ENCODE measurements at places on chromosomes 11 and 22.

- DNase-seq, result no peak
Measured at GRCh38 chr11:45216901-45217300, 69.2 kb downstream of the SYT13 start.

- no peak for DNase-seq
Measured at GRCh38 chr11:102421261-102421660, 31.3 kb downstream of the TMEM123 start.

GRCh38 chr22:23397008-23397612 lies 183.0 kb downstream of the IGLL1 start:
- DNase-seq, result no peak

- DNase-seq, result no peak
Measured at GRCh38 chr11:15667127-15667725, 552.5 kb downstream of the INSC start.

- no peak for DNase-seq
Measured at GRCh38 chr11:35288817-35289541, 130.4 kb downstream of the SLC1A2 start.

DNA sequence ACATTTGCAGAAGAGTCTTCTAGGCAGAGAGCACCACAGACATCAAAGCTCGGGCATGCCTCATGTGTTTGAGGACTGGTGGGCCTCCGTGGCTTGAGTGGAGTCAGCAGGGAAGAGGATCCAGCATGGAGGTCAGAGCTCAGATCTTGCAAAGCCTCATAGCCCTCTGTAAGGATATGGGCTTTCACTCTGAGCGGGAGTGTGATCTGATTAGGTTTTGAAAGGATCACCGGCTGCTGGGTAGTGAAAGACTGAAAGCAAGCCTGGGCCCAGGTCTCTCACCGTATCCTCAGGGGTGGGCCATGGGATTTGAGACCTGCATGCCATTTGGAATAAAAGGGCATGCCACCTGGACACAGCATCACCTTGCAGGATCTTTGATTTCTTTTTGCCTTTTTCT lies 112.7 kb downstream of the TEAD1 start:
- DNase-seq, result no peak

DNA sequence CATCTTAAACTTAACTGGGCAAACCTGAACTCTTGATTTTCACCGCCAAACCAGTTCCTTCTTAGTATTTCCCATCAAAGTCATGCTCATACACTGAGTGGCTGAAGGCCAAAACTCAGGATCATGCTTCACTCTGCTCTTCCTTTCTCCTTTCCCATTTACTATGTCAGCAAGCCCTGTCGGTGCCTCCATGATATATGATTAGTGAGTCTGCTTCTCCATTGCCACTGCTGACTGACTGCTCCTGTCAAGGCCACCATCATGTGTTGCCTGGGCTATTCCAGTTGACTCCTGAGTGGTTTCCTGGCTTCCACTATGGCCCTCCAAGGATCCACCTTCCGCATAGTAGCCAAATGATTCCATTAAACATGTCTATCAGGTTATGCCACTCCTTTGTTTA lies 42.8 kb upstream of the AMPD3 start:
- no peak for DNase-seq

- DNase-seq, result no peak
Measured at GRCh38 chr11:128841461-128842072, 25.5 kb downstream of the KCNJ1 start.

DNA sequence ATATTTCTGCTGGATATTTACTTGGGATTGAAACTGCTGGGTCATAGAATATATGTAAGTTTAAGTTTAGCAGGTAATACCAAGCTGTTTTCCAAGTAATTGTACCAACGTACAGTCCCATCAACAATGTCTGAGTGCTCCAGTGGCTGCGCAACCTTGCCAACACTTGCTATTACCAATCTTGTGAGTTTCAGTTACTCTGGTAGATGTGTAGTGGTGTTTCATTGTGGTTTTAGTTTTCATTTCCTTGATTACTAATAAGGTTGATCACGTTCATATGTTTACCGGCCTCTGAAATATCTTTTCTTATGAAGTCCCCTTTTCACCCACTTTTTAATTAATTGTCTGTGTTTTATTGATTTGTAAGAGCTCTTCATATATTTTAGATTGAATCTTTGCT lies 370.6 kb upstream of the CADM1 start:
- no peak for DNase-seq

DNA sequence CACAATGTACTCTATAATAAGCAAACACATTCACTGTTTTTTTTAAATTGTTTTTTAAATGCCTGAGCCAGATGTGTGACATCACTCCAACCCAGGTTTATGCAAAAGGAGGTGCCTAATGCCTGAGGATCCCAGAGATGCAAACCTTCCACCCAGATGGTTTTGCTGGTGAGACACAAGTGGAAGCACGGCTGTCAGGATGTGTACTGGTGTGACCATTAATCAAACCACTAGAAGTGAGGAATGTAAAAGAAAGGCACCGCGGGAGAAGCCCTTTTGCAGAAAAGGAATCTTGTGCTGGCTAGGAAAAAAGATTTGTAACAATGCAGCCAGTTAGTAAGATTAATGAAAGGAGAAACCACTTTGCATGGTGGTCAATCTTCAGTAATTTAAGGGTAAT lies 407.4 kb downstream of the LARGE1 start:
- no peak for DNase-seq

- no peak for DNase-seq
Measured at GRCh38 chr22:40583053-40583741, 53.3 kb downstream of the MRTFA start.

DNA sequence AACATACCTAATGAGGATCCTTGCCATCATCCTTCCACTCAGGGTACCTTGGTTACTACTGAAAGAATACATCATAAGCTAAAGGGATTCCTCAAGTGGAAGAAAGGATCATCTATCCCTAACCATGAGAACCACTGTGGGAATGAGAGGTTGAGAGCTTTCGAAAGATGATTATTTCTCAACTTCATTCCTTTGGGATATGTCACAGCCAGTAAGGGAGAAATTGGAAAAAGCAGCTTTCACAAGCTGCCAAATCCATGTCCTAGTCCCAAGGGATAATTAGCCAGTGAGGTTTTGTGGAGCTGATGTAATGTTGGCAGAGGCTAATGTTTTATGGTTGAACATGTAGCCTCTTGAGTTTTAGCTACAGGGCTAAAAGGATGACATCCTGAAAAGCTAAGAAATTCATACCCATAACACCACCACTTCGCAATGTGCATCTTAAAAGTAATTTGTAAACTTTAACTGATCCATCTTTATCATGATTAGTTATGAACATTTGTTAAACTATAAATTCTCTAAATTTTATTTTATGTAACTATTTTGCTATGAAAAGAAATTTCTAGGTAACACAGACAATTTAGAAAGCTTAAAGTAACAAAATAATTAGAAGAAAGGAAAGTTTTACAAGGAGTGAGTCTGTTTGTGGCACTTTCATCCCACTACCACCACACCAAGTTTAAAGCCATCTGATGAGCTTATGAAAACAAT lies 123.9 kb downstream of the MRTFA start:
- DNase-seq, result no peak

DNA sequence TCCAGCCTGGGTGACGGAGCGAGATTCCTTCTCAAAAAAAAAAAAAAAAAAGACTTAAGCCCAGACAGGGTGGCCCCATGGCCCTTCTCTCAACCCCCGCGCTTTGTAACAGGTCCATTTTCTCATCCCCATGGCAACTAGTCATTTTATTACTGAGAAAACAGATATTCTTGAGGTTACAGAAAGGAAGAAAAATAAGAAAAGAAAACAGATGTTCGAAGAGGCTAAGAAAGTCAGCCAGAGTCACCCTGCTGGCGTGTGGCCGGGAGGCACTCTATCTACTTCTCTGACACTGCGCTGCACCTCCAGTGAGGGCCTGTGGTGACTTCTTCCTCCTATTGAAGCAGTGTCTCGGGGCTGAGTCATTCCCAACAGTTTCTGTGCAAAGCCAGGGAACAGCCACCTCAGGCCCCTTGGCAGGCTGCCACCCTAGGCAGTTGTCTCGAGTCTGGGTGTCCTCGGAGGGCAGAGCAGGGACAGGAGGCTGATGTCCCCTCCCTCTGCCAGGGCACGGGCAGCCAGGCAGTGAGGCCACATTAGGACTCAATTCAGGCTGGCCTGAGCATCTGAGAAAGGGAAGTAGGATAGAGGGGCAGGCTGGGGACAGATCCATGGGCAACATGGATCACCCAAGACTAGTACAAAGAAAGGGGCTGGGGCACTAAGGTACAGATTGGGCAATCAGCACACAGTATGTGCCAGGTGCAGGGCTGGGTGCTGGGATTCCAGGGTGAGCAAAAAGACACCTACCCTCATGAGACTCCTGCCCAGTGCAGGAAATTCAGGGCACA lies 16.4 kb upstream of the SYVN1 start:
- DNase-seq, result peak; percentile 97

- DNase-seq, result no peak
Measured at GRCh38 chr11:110173811-110174644, 80.8 kb downstream of the ZC3H12C start.

GRCh38 chr11:22681281-22681812 lies 14.9 kb downstream of the GAS2 start:
- no peak for DNase-seq

DNA sequence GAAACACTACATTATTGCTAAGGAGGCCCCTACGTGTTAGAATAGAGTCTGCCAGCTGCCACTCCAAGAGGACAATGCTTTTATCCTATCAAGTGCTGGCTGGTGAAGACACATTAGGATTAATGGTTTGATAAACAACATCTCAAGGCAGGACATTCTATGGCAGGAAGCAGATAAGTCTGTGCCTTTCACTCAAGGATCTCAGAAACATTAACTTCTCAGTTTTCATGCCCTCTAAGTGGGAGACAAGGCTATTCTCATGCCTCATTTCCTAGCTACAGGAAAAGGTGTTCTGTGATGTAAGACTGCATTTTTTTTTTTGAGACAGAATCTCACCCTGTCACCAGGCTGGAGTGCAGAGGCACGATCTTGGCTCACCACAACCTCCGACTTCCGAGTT lies 23.5 kb upstream of the TIMP3 start:
- DNase-seq, result no peak

DNA sequence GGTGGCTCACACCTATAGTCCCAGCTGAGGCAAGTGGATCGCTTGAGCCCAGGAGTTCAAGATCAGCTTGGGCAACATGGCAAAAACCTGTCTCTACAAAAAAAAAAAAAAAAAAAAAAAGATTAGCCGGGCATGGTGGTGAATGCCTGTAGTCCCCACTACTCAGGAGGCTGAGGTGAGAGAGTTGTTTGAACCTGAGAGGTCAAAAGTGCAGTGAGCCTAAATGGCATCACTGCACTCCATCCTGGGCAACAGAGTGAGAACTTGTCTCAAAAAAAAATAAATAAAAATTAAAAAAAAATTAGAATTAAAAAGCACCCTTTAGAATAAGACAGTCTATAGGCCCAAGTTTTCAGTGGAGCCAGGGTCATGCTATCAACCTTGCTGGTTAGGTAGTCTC lies 95.5 kb downstream of the PDHX start:
- no peak for DNase-seq

- DNase-seq, result no peak
Measured at GRCh38 chr11:86876716-86877234, 76.4 kb downstream of the PRSS23 start.

- DNase-seq, result no peak
Measured at GRCh38 chr11:83118814-83119213, 38.1 kb upstream of the PCF11 start.

DNA sequence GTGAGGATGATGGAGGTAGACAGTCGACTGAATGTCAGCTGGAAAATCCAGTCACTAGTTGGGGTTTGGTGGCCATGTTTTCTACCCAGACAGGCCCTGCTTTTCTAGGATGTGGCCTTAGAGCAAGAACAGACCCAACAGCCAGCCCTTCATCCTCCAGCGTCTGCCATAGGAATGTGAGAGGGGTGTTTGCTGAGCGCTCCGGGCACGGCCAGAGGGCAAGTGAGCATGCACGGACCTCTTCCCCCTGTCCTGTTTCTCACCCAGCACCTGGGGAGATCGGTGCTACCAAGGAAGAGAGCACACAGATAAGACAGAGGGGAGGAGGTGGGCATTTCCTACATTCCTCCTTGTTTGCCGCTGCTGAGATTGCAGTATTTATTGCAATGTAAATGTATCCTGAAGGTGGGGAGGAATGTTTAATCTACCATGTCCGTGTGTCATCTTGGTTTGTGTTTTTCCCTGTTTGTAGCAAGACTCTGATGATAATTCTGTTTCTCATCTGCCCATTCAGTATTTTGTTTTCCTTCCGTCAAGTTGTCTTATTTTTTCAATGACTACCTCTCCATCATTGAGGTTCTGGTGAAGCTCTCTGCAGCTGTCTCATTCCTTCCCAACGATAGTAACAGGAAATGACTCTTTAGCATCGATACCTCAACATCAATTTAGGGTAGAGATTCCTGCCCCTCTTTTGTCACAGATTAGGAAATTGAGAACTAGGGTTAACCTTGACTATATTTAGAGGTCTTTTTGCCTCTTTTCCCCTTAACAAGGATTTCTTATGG lies 4.9 kb upstream of the ATF4 start:
- DNase-seq, result no peak

DNA sequence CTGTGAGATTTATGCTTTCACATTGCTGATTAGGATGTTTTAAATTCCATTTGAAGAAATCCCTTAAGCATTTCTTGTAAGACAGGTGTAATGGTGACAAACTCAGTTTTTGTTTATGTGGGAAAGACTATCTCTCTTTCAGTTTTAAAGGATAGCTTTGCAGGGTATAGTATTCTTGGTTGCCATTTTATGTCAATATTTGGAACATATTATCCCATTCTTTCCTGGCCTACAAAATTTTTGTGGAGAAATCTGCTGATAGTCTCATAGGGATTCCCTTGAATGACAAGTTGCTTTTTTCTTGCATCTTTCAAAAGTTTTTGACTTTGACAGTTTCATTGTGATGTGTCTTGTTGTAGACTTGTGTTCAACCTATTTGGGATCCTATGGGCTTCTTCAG lies 28.8 kb downstream of the NAGA start:
- DNase-seq, result no peak

- no peak for DNase-seq
Measured at GRCh38 chr11:26847459-26847858, 125.6 kb upstream of the SLC5A12 start.

GRCh38 chr11:80424012-80424695 lies 983.3 kb upstream of the TENM4 start:
- DNase-seq, result no peak

- no peak for DNase-seq
Measured at GRCh38 chr11:28347371-28347770, 239.2 kb downstream of the METTL15 start.

DNA sequence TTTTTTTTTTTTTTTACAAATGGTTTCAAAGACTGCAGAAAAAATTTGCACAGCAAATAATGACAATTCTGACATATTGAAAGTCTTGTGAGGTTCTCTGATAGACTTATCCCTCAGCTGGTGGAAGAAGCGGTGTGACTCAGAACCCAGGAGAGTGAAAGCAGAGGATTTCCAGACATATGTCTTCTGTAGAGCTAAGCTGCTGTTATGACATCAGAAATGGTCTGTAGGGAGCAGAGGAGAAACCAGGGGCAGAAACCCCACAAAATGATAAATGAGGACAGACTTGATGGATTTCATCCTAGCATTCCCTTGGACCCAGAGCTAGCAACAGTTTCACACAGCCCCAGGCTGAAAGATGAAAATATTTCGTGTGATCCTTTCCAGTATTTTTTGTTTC lies 582.6 kb downstream of the METTL15 start:
- DNase-seq, result no peak

Data from AML-193 (cell line).